ENCODE measurements at places on chromosomes 4 and X. TPM values are rescaled to one million over a fixed set of nuclear protein-coding genes. Genes with fewer than 3 reads are reported as not detected.

- no peaks in the 10 kb centered on the region for H3K27me3 ChIP-seq
- H3K27ac ChIP-seq, result no peak overlapping the region
- DNase-seq, result no peak
- H3K36me3 ChIP-seq, result no peaks in the 10 kb centered on the region
- no peak overlapping the region for H3K4me3 ChIP-seq
- H3K4me1 ChIP-seq, result no peaks in the 10 kb centered on the region
Observed at GRCh38 chrX:68945603-68946228, 116.9 kb downstream of the EFNB1 start.

DNA sequence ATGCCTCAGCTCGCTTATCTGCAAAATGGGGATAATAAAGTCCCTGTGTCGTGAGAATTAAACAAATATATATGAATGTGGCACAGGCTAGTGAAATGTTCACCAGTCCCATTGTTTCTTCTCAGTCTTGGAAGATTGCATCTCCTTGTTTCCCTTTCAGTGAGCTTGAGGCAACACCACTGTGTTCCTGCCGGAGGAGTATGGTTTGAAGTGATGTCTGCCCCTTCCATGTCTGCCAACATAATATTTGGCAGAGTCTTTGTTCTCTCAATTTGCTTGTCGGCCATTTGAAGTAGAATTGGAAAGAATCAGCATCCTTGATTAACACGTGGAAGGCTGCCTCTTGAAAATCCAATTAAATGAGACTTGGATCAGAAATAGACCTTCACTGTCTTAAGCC lies 1088.5 kb upstream of the INTU start:
- H3K27ac ChIP-seq, result no peak overlapping the region
- DNase-seq, result no peak
- H3K36me3 ChIP-seq, result no peaks in the 10 kb centered on the region
- no peaks in the 10 kb centered on the region for H3K4me1 ChIP-seq

DNA sequence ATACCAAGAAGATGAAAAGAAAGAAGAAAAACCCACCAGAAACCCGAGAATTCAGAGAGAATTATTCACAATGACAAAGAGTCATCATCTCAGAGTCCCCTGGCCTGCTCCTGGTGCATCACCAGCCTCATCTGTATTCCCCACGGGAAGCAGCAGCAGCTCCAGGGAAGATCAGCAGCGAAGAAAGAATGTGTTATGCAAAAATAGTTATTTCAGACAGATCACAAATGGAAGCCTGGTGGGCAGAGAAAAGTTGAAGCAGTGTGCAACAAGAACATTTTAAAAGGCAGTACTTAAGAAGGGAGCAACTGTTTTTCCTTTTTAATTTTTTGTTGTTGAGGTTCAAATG lies 189.2 kb downstream of the PPP3CA start:
- H3K27ac ChIP-seq, result no peak overlapping the region
- H3K4me1 ChIP-seq, result no peaks in the 10 kb centered on the region
- H3K4me3 ChIP-seq, result no peak overlapping the region
- H3K27me3 ChIP-seq, result no peaks in the 10 kb centered on the region

DNA sequence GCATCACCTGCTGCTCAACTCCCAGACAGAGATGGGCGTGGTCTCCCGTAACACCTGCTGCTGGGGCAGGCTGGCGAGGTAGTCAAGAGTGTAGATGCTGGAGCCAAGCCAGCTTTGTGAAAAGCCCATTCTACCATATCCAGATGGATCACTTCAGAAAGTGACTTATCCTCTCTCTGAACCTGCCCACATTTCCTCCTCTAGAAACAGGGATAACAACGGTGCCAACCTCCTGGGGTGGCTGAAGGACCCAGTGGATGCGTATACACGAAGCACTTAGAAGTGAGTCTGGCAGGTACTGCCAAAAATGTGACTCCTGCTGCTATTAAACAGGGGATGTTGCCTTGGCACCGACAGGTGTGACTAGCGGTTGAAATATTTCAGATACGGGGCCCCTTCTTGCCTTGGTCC lies 95.8 kb downstream of the SORBS2 start:
- DNase-seq, result no peak
- H3K27me3 ChIP-seq, result peaks cover 5% of the 10 kb centered on the region

GRCh38 chr4:100736641-100737451 lies 219.0 kb upstream of the EMCN start:
- H3K4me1 ChIP-seq, result no peaks in the 10 kb centered on the region
- H3K27ac ChIP-seq, result no peak overlapping the region
- no peak for DNase-seq
- no peaks in the 10 kb centered on the region for H3K27me3 ChIP-seq

GRCh38 chrX:12954376-12954775 lies 20.5 kb upstream of the TMSB4X start:
- peaks cover 82% of the 10 kb centered on the region for H3K4me1 ChIP-seq
- no peaks in the 10 kb centered on the region for H3K36me3 ChIP-seq
- H3K27me3 ChIP-seq, result no peaks in the 10 kb centered on the region
- peak overlapping the region; percentile 29 for H3K4me3 ChIP-seq
- H3K27ac ChIP-seq, result peak overlapping the region; percentile 87

DNA sequence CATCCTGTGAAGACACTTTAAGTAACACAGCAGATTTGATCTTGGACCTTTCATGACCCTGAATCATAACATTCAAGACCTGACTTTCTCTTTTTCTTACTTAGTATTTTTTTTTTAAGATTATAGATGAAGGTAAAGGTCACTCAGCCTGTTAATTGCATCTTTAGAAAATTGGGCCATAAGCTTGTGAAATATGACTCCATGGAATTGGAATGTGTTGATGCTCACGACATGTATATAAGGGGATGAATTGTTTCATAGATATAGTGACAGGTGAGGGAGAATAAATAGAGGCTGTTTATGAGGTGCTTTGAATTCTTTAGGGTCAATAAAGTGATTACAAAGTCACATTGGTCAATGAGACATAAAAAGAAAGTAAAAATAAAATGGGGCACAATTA lies 27.7 kb upstream of the HS3ST1 start:
- no peak overlapping the region for H3K27ac ChIP-seq
- H3K36me3 ChIP-seq, result no peaks in the 10 kb centered on the region
- no peak for DNase-seq
- H3K4me3 ChIP-seq, result no peak overlapping the region
- no peaks in the 10 kb centered on the region for H3K27me3 ChIP-seq

DNA sequence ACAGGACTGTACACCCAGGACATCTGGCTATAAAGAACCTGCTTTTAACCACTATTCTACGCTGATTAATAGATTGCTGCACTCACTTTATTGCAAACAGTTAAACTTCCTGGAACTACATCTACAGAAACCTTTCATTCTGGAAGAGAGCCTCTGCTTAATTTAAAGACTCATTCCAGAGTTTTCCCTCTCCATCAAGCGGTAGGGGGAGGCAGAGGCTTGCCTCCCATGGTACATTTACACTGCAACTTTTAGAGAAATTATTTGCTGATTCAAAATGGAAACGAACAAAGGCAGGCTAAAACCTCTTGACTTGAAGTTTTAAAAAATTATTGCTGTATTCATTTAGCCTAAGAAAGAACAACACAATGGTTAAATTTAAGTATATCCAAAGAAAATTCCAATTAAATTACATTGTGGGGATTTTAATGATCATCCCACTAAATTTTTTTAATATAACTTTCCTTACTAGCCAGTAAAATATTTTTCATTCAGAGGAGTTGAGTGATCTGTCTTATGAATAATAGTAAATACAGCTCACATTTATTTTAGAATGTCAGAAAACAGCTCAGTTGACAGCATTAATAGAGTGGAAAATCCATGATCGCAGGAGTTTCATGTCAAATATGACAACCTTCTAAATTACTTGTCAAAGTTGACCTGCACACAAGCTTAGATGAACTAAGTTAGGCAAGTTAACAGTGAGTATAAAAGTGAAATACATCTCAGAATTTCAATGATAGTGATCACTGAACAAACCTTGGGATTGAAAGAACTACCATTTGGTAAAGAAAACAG lies 46.3 kb upstream of the PCDH10 start:
- H3K27me3 ChIP-seq, result no peaks in the 10 kb centered on the region
- H3K27ac ChIP-seq, result no peak overlapping the region
- no peaks in the 10 kb centered on the region for H3K4me1 ChIP-seq
- no peak overlapping the region for H3K4me3 ChIP-seq

- no peaks in the 10 kb centered on the region for H3K36me3 ChIP-seq
- peak within 1 kb of the TSS; percentile 86 for H3K4me3 ChIP-seq
- DNase-seq, result peak; percentile 60
- peak within 1 kb of the TSS; percentile 19 for H3K27ac ChIP-seq
- H3K4me1 ChIP-seq, result peaks cover 34% of the 10 kb centered on the region
Observed at GRCh38 chr4:83334425-83335241, at the start of gene HPSE. Gene HPSE, minus strand, starts transcription at chr4:83334848. Its CDS starts 66 bp downstream, at chr4:83334782.

GRCh38 chrX:63250253-63250868 lies 100.8 kb downstream of the SPIN4 start:
- H3K27ac ChIP-seq, result no peak overlapping the region
- no peaks in the 10 kb centered on the region for H3K4me1 ChIP-seq
- no peak overlapping the region for H3K4me3 ChIP-seq
- H3K36me3 ChIP-seq, result no peaks in the 10 kb centered on the region
- DNase-seq, result peak; percentile 0

DNA sequence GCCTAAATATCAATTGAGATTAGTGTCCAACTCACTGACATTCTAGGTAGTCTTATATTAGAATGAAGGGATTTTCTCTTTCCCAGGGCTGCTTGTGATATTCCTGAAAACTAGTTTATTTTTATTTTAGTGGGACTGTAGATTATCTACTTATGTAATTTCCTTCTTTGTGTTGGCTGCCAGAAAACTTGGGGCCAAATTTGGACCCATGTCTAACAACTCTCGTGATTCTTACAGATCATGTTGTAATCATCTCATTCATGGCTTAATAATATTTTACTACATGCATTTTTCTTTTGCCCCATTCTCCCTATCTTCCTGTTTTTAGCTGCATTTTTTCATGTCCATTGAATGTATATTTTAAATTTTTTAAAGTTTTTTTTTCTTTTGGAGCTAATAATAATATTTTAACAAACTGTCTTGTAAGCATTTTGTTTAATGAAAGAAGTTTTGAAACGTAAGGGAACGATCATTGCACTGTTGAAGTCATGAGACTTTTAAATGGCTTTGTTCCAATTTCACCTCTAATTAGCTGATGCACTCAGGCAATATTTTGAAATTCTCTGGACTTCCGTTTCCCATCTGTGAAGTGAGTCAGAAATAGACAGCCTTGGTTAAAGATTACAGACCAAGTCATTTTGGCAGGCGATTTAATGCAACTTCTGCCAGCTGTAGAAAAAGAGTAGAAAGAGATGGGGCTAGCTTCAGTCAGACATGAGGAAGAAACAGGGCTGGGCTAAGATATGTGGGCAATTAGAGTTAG lies 14.3 kb upstream of the TDO2 start:
- no peaks in the 10 kb centered on the region for H3K36me3 ChIP-seq
- H3K4me3 ChIP-seq, result no peak overlapping the region
- H3K4me1 ChIP-seq, result no peaks in the 10 kb centered on the region
- H3K27me3 ChIP-seq, result no peaks in the 10 kb centered on the region

- H3K4me1 ChIP-seq, result no peaks in the 10 kb centered on the region
- H3K27ac ChIP-seq, result no peak overlapping the region
- no peaks in the 10 kb centered on the region for H3K36me3 ChIP-seq
- no peak overlapping the region for H3K4me3 ChIP-seq
Observed at GRCh38 chrX:17616936-17617335, 120.4 kb upstream of the SCML1 start.

- no peaks in the 10 kb centered on the region for H3K4me1 ChIP-seq
- H3K36me3 ChIP-seq, result no peaks in the 10 kb centered on the region
- H3K27me3 ChIP-seq, result peaks cover 3% of the 10 kb centered on the region
- no peak overlapping the region for H3K4me3 ChIP-seq
Observed at GRCh38 chr4:40737879-40738278, 11.9 kb upstream of the NSUN7 start.

DNA sequence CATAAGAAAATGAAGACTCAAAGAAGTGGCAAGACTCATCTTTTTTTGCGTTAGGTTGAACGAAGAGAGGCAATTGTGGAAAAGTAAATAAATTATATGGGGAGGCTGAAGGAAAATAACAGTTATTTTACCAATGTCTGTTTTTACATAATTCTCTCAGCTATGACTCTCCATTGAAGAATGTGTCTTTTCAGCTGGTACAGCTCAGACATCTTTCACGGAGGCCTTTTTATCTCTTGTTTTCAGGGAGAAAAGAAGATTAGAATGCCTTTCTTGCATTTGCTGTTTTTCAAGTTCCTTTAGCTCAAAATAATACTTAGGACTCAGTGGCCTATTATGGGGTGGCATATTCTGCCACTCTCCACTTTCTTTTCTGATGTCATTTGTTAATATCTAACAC lies 153.0 kb downstream of the ADAM29 start:
- H3K4me1 ChIP-seq, result no peaks in the 10 kb centered on the region
- H3K27me3 ChIP-seq, result no peaks in the 10 kb centered on the region
- H3K36me3 ChIP-seq, result no peaks in the 10 kb centered on the region
- H3K4me3 ChIP-seq, result no peak overlapping the region
- H3K27ac ChIP-seq, result no peak overlapping the region

- no peaks in the 10 kb centered on the region for H3K27me3 ChIP-seq
- no peaks in the 10 kb centered on the region for H3K36me3 ChIP-seq
- no peak overlapping the region for H3K27ac ChIP-seq
- no peak overlapping the region for H3K4me3 ChIP-seq
- H3K4me1 ChIP-seq, result no peaks in the 10 kb centered on the region
Observed at GRCh38 chr4:59200992-59201391, 1999.1 kb upstream of the ADGRL3 start.

- no peak for DNase-seq
- H3K4me3 ChIP-seq, result no peak overlapping the region
- no peak overlapping the region for H3K27ac ChIP-seq
- H3K4me1 ChIP-seq, result peaks cover 2% of the 10 kb centered on the region
- no peaks in the 10 kb centered on the region for H3K27me3 ChIP-seq
Observed at GRCh38 chr4:36218121-36218520, 26.2 kb downstream of the ARAP2 start.

DNA sequence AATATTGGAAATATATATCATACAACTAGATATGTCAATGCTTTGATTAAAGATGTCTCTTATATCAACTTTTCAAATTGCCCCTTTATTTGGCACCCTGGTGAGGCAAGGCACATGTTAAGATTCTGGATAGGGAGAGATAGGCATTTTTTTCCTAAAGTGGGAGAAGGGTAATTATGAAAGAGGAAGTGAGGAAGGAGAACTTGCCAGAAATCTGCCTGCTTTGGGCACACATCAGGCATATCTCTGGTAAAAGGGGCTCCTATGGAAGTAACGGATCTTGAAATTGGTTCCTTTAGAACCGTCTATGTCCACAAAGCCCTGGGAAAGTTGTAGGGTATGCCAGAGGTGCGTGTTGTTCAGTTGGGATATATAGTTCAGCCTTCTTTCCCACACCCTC lies 5.7 kb downstream of the IL15 start:
- H3K36me3 ChIP-seq, result no peaks in the 10 kb centered on the region
- no peak for DNase-seq
- H3K27me3 ChIP-seq, result no peaks in the 10 kb centered on the region
- no peak overlapping the region for H3K27ac ChIP-seq

The ETDB gene
- not detected for total RNA-seq

The NAA11 gene
- not detected for total RNA-seq

The HERC5 gene
- 23.6 TPM for total RNA-seq

The GAGE2A gene
- total RNA-seq, result not detected

The UGT2B11 gene
- not detected for total RNA-seq

The PRR32 gene
- not detected for total RNA-seq

The GPRASP1 gene
- 103 TPM for total RNA-seq

The SPANXB1 gene
- not detected for total RNA-seq

The TMPRSS11F gene
- total RNA-seq, result not detected
